ENCODE measurements at places on chromosomes 7 and 10.

DNA sequence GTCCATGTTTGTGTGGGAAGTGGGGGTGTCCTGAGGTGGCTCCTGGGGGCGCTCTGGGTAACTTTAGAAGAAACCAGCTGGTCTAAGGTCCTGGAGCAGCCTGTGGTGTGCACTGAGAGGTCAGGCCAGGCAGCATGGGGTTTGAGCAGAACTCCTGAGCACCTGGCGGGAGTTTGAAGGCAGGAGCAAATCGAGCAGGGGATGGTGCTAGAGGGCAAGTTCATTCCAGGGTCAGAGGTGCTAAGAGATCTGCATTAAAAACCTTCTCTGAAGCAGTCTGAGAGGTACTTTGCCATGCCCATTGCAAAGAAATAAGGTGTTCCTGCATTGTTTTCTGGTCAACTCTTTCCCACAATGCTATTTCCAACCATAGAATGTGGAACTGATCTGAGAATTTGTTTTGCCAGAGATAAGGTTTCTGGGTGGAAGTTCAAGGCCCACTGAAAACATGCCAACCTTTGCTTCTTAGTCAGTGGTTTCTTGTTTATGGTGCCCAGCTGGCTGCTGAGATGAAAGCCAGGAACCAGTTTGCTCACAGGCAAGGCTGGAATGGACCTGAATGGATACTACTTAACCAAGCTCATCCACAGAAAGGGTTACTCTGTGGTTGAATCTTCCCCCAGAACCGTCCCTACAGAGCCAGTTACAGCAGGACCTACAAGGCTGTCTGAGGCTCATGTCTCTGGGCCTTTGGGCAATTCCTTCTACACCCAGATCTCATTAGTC, 136.3 kb upstream of the TMEM72 start:
- no peak for DNase-seq

- DNase-seq, result no peak
Measured at GRCh38 chr7:124907490-124907889, 22.1 kb downstream of the POT1 start.

DNA sequence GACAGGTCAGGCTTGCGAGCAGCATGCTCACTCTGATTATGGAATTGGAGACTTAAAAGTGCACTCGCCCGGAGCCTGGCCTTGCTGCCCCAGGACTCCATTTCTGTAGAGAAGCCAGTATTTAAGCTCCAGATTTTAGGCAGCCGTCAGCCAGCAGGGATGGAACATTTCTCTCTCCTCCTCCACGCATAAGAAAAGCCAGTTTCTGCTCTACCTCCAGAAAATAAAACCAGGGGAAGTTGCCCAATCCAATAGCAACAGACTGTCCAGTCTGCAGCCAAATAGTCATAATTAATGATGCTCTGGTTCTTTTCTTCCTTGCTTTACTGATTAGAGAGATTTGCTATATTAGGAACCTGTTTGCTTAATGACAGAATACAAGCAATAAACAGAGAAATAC, 203.2 kb downstream of the GFRA1 start:
- no peak for DNase-seq

DNA sequence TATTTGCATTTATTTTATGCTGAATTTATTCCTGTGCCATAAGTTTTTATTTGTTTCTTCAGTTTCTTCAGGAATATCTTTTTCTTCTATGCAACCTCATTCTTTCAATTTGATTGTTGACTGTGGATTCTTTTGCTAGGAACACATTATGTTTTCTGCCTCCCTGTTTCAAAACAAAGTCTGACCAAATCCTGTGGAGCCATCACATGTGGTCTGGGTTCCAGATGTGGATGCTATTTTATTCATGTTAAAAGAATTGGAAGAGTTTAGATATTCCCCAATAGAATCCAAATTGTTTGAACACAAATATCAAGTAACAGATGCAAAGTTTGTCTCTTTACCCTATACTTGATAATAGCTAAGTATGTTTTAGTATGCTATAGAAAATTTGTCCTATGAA, 56.8 kb upstream of the LRRC17 start:
- DNase-seq, result no peak

DNA sequence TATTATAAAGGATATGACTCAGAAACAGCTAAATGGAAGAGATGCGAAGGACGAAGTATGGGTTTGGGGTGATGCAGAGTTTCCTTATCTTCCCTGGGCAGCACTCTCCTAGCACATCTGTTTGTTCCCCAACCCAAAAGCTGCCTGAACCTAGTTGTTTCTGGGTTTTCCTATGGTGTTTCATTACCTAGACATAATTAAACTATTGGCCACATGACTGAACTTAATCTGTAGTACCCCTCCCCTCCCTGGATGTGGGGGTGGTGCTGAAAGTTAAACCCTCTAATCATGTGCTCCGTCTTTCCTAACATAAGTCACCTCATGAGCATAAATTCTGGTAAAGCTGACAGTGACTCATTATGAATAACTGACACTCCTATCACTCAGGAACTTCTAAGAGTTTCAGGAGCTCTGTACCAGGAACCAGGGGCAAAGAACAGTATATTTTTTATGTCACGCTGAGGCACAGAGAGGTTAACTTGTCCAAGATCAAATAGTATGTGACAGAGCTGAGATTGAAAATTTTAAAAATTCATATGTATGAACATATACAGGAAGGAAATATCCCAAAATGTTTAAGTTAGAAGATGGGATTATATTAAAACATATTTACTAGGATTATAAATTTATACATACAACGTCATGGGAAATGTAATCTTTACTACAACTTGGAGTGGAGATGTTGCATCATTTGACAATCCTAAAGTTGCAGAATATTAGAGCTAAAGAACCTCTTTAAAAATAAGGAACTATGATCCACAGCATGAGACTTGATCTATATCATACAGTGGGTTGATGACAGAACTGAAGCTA, 4.8 kb downstream of the STRIP2 start:
- no peak for DNase-seq

DNA sequence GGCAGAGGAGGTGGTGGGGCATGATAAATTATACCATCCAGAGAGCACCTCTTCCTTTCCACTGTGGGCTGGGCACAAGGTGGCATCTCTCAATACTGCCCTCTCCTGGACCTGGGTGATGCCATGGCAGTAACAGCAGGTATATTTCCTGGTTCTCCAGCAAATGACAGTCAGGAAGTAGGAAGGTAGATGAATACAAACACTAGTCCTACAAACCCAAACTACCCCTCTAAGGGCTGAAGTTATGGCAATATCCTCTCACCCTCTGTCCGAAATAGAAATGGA, 1004.9 kb downstream of the KCNMA1 start:
- no peak for DNase-seq

GRCh38 chr7:120550494-120551048, 277.6 kb downstream of the KCND2 start:
- peak; percentile 42 for DNase-seq

- no peak for DNase-seq
Measured at GRCh38 chr7:68440866-68441265, 1157.4 kb upstream of the AUTS2 start.

GRCh38 chr10:114825513-114826253, 4.1 kb downstream of the FHIP2A start:
- peak; percentile 39 for DNase-seq

- no peak for DNase-seq
Measured at GRCh38 chr7:86282014-86282682, 361.6 kb upstream of the GRM3 start.

DNA sequence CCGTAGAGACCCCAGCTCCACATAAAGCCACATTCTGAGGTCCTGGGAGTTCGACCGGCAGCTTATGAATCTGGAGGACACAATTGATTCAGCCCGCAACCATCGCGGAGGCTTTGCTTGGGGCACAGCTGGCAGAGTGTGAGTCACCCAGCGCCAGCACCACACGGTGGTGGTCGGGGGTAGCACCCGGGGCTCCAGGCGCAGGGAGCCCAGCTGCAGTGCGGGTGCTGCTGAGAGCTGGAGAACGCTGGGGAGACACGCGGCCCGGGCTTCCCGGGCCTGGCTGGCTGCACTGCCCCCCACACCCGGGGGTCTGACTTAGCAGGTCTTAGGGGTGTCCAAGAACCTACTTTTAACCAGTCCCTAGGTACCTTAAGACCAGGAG, 87.9 kb downstream of the PAXIP1 start:
- DNase-seq, result no peak

DNA sequence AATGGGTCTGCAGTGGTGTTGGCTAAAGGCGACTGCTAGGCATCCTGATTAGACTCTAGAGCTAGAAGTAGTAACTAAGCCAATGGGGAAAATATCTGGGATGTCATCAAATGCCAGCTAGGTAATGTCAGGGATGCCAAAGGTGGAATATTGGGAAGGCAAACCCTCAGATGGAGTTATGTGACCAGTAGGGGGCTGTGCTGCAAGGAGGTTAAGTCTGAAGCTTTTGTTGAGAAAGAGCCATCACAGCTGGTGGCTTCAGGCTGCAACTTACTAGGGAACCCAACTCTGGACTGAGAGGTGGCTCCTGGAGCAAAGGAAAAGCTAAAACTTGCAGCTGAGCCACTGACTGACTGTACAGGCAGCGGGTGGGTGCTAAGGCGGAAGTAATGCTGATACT, 576.9 kb upstream of the GHITM start:
- no peak for DNase-seq

GRCh38 chr10:114492351-114493037, 88.2 kb upstream of the AFAP1L2 start:
- DNase-seq, result no peak

DNA sequence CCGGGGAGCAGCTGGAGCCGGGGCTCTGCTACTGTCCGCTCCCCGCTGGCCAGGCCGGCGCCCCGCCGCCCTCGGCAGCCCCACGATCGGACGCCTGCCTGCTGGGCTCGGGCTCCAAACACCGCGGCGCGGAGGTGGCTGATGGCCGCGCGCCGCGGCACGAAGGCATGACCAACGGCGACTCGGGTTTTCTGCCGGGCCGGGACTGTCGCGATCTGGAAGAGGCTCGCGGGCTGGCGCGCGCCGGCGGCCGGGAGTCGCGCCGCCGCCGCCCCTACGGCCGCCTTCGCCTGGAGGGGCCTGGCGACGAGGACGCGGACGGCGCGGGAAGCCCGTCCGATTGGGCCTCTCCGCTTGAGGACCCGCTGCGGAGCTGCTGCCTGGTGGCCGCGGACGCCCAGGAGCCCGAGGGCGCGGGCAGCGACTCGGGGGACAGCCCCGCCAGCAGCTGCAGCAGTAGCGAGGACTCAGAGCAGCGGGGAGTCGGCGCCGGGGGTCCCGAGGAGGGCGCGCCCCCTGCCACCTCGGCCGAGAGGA, 570 bp downstream of the TBC1D12 start:
- no peak for DNase-seq

DNA sequence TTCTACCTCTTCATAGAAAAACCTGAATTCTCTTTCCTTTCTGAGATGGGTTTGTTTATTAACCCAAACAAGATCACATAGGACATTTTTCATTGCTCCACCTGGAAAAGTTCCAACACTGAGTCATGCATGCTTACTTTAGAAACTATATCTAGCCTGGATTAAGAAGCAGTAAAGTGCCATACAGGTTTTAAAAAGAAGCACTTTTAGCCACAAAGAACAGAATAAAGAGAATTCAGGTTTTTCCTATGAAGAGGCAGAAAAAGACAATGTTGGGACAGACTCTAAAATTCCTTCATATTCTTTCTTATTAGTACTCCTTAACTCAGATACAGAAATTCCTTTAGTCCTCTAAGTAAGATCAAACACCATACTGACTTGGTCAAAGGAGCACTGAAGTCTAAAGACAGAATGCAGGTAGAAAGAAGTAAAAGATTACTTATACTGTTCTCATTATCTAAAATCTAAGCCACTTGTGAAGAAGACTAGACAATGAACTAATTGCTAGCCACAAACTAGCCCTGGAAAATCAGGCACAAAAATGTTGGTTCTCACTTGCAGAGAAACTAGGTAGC, 241.3 kb downstream of the ANK3 start:
- peak; percentile 74 for DNase-seq

- DNase-seq, result peak; percentile 30
Measured at GRCh38 chr10:29496341-29497162, 138.2 kb downstream of the SVIL start.

- no peak for DNase-seq
Measured at GRCh38 chr10:132549371-132549770, 11.8 kb downstream of the INPP5A start.

- DNase-seq, result no peak
Measured at GRCh38 chr10:88292185-88292514, 291.0 kb downstream of the RNLS start.

- no peak for DNase-seq
Measured at GRCh38 chr7:139909379-139910050, 80.5 kb downstream of the TBXAS1 start.

- no peak for DNase-seq
Measured at GRCh38 chr7:135414208-135414607, 95.7 kb downstream of the CNOT4 start.

GRCh38 chr10:79507440-79508167, 4.7 kb upstream of the EIF5AL1 start:
- no peak for DNase-seq

GRCh38 chr7:48255046-48255445, 83.8 kb downstream of the ABCA13 start:
- peak; percentile 10 for DNase-seq

DNA sequence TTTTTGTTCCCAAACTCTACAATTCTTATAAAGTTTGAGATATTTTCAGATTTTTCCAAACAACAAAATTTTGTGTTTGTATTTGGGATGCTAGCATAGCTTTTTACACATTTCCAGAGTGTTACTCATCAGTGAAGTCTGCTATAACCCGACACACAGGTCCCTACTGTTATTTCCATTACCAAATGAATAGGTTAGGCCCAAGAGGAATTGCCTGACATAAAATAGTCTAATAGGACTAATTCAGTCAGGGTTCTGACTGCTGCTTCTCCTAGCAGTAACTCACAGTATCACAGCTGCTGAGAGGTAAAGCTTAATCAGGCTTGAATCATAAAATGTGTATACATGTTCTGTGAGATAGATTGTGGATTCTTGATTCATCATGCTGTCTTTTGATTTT, 49.1 kb upstream of the STRIP2 start:
- DNase-seq, result no peak

DNA sequence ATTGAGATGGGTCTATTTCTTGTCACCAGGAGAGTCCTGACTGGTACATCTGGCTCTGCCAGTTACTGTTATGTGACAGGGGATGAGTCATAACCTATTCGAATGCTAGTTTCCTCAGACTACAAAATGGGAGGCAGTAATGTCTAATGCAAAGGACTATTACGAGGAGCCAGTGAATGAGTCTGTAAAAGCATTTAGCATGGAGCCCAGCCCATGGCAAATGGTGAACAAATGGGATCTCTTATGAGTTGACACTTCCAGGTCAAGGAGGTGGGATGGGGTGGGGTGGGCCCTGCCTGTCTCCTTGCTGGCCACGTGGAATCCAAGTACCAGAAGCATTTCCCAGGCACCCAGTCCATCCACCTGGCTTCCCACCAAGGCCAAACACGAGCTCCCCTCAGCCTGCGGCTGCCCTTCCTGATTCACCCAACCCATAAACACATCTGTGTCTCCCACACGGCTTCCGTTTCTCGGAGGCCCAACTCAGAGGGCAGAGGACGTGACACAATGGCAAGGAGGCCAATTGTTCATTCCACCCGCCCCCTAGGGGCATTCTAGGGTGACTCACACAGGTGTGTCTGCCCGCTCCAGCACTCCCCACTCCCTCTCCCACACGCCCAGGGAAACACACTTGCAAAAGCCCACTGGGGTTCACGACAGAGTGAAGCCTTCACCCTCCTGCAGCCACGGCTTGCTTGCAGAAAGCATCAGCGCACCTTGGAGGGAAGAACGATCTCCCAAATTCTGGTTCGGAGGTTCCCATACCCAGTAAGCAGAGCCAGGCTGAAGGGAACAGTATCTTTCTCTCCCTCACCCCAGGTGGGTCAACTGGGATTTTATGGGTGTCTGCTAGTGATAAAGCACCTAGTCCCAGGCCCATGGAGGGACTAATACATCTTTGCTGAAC, 109.8 kb downstream of the SH3PXD2A start:
- no peak for DNase-seq

- DNase-seq, result peak; percentile 58
Measured at GRCh38 chr7:91267171-91267955, 3.1 kb downstream of the FZD1 start.

All from fibroblast of skin of left quadriceps (primary cell).